ENCODE measurements at places on chromosomes 11 and 22. TPM values are rescaled to one million over a fixed set of nuclear protein-coding genes. Genes with fewer than 3 reads are reported as not detected.

Gene TRIM6
- 2.0 TPM for total RNA-seq

Gene PANX3
- not detected for total RNA-seq

Gene OR10G6
- total RNA-seq, result not detected

Gene PDGFB
- 17.5 TPM for total RNA-seq

Gene LARGE2
- not detected for total RNA-seq

Measured in heart right ventricle (tissue), 16 donors.